Stimulated activated CD4-positive, alpha-beta T cell treated with anti-CD3 and anti-CD28 coated beads, Interleukin-12 subunit alpha, Interleukin-12 subunit beta, amount 100 ng/mL, for 48 hours (primary cell): ENCODE measurements at places on chromosomes 7 and 10.

DNA sequence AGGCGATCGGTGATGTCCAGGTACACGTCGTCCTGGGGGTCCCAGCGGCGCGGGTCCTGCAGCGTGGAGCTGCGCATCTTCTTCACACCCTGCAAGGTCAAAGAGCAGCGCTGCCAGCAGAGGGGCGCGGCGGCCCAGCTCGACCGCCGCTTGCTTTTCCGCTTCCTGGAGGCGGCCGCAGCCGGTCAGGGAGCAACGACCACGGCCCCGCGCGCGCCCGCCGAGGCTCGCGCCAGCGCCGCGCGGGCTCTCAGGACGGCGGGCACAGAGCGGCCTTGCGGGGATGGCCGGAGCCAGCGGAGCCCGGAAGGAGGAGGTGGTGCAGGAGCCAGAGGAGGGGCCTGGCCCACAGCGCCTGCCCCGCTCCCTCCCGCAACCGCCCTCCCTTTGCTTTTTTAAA, 76.4 kb upstream of the CDC14C start:
- no peak for DNase-seq

GRCh38 chr7:116940689-116941370, 12.5 kb upstream of the ST7 start:
- DNase-seq, result no peak

- DNase-seq, result no peak
These were observed 81.8 kb downstream of the MALSU1 start for GRCh38 chr7:23380961-23381360.

DNA sequence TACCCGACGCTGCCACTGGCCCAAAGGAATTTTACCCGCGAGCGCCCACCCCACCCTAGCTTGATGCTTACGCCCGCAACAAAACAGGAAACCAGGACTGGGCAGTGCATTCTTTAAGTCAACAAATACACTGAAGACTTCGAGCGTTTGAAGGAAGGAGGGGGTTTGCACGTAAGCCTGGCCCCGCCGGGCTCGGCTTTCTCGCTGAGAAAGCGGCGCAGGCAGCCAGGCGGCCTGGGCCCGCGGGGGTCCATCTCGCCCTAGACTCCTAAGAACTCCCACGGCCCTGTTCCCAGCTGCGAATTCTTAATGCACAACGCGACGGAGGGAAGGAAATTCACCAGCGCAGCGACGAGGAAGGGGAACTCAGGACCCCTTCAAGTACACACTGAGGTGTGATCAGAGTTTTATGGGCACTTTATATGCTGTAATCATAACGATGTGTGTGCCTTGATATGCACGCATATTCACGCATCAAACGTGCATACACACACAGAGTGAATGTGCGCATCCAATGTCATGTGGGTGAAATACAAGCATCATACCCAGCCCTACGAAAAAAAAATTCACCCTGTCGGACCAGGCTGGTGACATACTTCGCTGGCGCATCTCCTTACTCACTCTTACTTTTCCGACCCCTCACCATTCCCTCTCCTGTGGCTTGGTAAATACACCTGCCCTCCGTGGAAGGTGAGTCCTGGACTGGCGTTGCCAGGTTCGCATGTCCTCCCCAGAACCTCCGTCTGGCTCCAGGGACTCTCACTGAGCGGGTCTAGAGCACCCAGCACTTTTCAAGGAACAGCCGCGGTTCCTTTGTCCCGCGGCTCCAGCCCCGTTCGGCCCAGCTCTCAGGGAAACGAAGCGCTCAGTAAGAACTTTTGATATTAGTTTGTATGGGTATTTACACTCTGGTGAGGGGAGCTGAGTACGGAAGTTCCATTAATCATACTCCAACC, 5.7 kb upstream of the HOXA13 start:
- no peak for DNase-seq

DNA sequence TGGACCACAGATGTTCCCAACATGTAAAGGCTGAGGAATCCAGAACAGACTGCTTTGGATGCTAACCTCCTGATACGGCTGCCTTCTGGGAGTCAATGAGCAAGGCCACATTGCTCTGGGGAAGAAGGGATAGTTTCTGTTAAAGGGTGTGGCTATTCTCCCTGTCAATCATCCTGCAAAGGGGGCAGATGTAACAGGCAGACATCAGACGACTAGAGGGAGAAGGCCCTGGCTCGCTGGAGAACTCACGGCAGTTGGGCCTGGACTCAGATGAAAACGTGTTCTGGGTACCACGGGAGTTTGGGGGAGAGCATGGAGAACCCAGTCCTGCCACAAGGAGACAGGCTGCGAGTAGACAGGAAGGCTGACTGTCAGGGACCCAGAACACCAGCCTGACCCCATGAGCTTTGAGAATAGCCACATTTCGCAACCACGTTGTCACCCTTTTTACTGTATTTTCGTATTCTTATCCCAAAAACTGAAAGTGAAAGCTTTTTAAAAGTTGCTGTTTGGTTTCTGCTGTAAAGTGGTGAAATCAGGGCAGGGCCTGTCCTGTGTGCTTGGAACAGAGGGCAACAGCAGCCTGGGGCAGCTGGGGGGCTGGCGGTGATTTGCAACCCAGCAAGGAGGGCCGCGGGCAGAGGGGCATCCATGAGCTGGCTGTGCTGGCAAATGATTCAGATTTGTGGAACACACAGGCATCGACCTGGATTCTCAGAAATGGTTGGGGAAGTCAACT, 95.3 kb downstream of the MYOF start:
- DNase-seq, result no peak
